ENCODE measurements at places on chromosomes 1 and 21.

GRCh38 chr1:68201546-68202238 lies 30.6 kb downstream of the WLS start:
- DNase-seq = no peak

DNA sequence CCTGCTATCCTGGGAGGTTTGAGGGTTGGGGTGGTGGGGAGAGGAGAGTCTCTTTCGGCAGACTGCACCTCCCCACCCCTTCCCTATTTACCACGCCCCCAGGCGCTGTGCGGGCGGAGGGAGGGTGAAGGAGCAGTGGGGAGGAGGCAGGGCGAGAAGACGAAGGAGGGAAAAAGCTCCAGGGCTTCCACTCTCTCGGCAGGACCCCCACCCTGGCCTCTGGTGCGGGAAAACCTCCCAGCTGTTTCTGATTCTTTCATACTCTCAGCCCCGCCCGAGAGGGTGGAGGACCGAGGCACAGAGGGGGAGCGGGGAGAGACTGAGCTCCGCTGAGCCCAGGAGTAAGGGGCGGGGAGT lies 866 bp upstream of the WNT2B start:
- no peak for DNase-seq

DNA sequence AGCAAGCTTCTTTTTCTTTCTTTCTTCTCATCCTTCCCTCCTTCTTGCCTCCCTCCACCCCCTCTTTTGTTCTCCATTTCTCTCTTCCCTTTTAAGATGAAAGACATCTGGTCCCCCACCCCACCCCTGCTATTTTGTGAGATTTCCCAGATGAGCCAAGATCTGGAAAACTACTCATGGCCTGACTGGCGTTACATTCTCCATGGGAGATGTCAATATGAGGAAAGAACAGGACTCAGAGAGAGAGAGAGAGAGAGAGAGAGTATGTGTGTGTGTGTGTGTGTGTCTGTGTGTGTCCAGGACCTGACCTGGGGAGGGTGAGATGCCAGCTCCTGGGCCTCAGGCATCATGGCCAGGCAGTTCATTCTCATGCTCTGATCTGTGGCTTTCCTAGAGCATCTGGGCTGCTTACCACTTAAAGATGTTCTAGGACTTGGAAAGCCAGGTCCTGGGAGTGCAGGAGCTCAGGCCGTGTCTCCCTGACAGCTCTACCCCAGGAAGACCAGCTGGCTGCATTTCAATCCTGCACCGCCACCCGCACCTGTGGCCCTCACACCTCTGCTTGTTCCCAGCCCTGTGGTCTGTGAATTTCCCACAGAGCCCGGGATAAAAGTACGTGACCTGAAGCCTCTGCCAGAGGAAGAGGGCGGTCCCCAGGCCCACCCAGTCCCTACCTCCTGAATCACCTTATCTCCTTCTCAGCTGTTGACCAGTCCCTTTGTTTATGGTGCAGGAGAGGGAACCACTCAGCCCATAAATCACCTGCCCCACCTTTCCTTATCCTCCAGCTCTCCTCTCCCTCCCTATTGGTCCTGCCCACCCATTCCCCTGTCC lies 3.2 kb upstream of the BEST4 start:
- DNase-seq = no peak

DNA sequence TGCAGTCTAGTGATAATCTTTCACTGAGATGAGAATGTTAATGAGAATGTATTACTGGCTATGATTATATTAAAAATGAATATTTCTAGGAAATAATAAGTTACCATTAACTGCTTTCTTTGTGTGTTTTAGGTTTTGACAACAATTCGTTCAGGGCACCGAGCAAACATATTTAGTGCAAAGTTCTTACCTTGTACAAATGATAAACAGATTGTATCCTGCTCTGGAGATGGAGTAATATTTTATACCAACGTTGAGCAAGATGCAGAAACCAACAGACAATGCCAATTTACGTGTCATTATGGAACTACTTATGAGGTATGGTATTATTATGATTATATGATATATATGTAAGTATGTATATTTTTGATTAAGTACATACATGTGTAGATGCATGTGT lies 37.8 kb upstream of the MPC2 start:
- DNase-seq = no peak

DNA sequence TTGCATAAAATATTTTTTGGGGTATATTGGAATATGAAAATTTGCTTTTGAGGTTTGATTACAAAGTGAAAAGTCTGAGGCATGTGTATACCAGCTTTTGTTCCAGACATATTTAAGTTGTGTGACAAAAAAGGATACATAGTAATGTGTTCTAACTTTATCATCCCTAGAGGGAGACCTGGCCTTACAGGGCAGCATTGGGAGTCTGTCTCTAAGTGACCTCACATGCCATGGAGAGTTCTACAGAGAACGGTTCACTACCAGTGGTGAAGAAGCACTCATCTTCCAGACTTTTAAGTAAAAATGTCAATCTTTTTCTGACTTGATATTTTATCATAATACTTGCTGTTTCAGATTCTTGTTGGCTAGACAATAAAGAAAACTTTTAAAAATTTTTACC lies 61.0 kb downstream of the VPS13D start:
- no peak for DNase-seq

DNA sequence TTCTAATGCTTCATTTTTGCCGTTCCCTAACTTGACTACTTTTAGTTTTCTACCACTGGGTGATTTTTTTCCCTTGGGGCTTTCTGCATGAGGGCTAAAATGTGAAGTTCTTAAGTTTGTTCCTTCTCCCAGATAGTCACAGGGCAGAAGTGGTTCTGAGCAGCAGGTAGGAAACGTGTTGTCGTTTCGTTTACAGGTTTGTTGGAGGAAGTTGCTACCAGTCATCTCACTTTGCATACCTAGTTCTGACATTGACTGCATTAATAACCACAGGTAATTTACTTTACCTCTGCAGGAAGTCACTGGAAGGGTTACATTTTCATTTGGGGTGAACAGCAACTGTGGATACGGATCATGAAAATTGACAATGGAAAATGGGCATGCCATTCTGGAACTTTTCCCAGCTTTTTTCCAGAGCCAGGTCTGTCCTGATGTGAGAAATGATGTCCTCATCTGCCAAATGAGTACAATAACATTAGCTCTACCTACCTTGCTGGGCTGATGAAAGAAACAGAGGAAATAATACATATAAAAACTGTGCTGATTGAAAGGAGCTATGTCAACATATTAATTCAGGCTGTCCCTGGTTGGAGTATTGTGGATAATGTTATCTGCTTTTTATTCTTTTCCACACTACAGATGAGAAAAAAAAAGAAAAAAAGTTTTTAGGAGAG lies 94.2 kb downstream of the DISC1 start:
- DNase-seq = no peak

DNA sequence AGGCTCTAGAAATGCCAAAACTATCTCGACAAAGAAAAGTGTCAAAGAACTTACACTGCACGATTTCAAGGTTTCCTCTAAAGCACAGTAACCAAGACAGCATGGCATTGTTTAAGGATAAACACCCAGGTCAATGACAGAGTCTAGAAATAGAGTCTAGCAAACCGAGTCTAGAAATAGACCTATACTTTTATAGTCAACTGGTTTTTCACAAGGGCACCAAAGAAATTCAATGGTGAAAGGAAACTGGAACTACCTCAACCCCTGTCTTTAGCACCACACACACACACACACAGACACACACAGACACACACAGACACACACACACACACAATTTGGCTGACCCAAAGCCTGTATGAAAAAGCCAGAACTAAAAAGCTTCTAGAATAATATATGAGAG lies 67.1 kb upstream of the PGBD5 start:
- DNase-seq = no peak

GRCh38 chr1:203992440-203992839 lies 80.5 kb upstream of the SOX13 start:
- no peak for DNase-seq

DNA sequence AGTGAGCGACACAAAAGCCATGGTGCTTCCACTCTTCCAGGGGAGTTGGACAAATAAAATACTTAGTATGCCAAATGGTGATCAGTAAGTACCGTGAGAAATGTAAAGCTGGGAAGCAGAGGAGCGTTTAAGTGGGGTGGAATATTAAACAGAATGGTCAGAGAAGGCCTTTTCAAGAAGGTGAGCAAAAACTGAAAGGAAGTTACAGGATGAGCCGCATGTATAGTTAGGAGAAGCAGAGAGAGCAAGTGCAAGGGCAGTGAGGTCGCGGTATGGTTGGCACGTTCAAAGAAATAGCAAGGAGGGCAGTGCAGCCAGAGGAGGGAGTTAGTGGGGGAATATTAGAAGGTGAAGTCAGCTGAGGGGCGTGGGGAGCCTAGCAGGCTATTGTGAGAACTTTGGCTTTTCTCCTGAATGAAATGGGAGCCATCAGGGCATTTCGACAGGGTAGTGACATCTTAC lies 748 bp upstream of the ATP6V0B start:
- no peak for DNase-seq

DNA sequence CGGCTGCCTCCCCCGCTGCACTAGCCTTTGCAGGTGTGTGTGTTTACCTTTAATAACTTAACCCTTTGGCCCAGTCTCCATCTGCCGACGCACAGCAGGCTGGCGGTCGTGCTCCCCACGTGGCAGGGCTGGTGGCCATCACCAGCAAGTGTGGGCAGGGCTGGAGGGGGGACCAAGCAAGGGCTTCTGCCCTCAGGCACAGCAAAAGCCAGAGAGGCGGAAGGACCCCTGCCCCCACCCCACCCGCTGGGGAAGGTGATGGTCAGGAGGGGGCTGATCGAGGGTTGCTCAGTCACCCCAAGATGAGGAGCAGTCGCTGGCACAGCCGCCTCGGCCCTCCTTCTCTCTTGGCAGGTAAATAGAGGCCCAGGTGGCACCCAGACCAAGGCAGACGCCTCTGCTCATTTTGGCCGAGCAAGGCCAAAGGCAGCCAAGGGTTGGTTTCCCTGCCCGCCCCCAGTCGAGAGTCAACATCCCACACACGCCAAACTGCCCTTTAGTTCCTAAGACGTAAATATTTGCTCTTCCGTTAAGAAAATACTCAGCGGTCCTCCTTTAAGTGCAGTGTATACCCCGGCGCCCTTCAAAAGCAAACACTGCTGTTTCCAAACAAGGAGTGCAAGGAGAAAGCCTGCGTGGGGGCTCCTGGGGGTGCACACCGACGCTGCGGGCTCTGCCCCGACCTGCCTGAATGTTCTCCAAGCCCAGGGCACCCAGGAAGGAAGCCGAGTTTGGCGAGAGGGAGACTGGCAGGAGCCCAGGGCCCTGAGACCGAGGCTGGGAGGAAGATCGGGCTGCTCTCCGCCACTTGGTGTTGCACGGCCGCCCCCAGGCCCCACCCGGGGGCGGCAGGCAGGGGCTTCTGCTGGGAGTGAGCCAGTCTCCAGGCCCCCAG lies 82.7 kb downstream of the SIK1 start:
- no peak for DNase-seq

- DNase-seq = no peak
Measured at GRCh38 chr1:20538760-20539551, 13.4 kb upstream of the FAM43B start.

DNA sequence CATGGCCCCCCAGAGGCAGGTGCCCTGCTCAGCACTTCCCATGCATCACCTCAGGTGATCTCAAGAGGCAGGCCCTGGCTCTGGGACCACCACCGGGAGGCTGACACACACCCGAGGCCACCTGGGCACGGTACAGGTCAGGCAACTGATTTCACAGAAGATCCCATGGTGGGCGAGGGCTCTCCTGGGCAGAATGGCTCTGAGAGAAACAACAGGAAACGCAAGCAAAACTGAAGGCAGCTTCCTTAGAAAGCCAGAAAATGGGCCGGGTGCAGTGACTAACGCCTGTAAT lies 11.4 kb upstream of the SKI start:
- DNase-seq = no peak

DNA sequence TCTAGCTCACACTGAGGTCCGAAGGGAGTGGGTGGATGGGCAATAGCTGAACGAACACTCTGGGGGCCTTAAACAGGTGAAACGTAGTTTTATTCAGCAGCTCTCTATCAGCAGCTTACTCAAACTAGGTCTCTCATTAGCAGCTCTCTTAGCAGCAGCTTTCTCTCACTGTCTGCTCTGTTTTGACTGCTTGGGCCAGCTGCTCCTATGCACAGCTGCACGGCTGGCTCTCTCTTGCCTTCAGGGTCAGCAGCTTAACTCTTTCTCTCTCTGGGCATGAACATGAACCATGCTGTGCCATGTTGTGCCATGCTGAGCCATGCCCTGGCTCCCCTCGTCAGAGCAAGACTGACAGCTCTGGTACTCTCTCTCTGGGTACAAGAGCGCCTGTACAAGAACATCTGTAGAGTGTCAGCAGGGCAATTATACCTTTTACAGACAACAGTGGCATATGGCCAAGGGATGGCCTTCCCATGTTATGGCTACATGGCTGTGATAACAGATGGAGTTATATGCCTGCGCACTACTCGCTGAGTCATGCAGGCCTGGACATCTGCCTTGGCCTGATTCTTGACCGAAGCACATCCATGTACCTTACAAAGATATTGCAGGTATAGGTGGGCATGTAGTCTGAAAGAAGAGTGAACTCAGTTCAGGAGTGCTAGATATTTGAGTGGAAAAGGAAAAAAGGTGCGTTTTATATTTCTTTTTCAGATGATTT lies 152.4 kb downstream of the LEPR start:
- DNase-seq = no peak

GRCh38 chr1:192554904-192555303 lies 20.7 kb upstream of the RGS1 start:
- no peak for DNase-seq

GRCh38 chr1:53681977-53682685 lies 56.8 kb downstream of the GLIS1 start:
- DNase-seq = no peak

GRCh38 chr1:115666702-115667101 lies 24.9 kb downstream of the VANGL1 start:
- DNase-seq = no peak

DNA sequence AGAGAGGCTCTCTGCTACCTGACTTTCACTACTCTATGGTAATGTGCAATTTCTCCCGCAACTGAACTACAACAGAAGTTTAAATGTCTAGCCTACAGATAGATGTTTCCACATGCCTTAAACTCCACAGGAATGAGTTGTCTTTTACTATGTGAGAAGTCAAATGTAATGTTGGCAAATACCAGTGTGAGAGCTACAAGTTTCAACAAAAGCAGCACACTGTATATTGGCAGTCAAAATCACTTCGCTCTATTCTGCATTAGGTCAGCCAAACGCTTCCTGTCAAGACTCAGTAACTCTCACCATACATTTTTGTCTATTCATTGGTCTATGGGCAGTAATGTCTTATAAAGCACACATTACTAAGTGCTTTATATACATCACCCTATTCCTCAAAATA lies 41.9 kb downstream of the LUZP1 start:
- DNase-seq = no peak

GRCh38 chr1:67429011-67429527 lies 1.1 kb downstream of the SERBP1 start:
- no peak for DNase-seq

GRCh38 chr21:36705679-36706481 lies 7.0 kb downstream of the SIM2 start:
- no peak for DNase-seq

GRCh38 chr1:23576338-23577055 lies 17.2 kb upstream of the ID3 start:
- DNase-seq = no peak

- DNase-seq = no peak
Measured at GRCh38 chr21:43274022-43274945, 105.5 kb downstream of the CRYAA start.

GRCh38 chr21:18960306-18960705 lies 556.7 kb upstream of the TMPRSS15 start:
- DNase-seq = no peak

All from GM06990 (cell line).